ENCODE measurements at places on chromosomes 5 and 9.

GRCh38 chr5:8461543-8461942, 592.6 kb downstream of the MTRR start:
- DNase-seq = no peak

DNA sequence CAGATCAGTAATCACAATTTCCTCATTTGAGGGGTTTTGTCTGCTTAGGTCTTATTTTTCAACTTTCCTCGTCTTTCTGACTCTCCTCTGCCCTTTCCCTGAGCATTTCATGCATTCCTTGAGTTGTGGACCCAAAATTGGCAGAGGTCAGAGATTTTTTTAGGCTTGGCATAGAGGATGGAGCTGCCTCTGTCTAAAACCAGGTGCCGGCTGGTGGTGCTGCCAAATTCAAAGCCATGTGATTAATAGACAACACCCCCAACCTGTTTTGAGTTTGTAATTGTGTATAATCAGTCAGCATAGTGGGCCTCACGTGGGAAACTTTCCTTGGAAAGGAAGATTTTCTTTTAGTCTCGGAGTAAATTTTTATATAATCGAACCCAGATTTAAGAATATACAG, 39.6 kb downstream of the TJP2 start:
- no peak for DNase-seq

GRCh38 chr9:109652971-109653370, 127.0 kb upstream of the PALM2AKAP2 start:
- DNase-seq = no peak

- no peak for DNase-seq
Measured at GRCh38 chr9:73806876-73807275, 655.2 kb downstream of the ANXA1 start.

GRCh38 chr5:180071531-180072255, at the start of gene RNF130:
Gene RNF130, minus strand, starts transcription at chr5:180071759. Its CDS starts 57 bp downstream, at chr5:180071702.
- peak; percentile 80 for DNase-seq

GRCh38 chr9:78369639-78370219, 72.8 kb downstream of the PSAT1 start:
- DNase-seq = peak; percentile 8

All from stimulated activated CD8-positive, alpha-beta memory T cell treated with anti-CD3 and anti-CD28 coated beads, Interleukin-15, amount 100 ng/mL, for 4 hours (primary cell).